ENCODE measurements at places on chromosomes 7 and 10.

GRCh38 chr7:1693991-1694524 is 24.0 kb downstream of the ELFN1 start:
- no peak for DNase-seq
- no peaks in the 10 kb centered on the region for H3K36me3 ChIP-seq
- H3K27me3 ChIP-seq = no peaks in the 10 kb centered on the region
- H3K27ac ChIP-seq = no peak overlapping the region
- peaks cover 9% of the 10 kb centered on the region for H3K4me1 ChIP-seq

GRCh38 chr10:31399171-31399570 is 80.2 kb downstream of the ZEB1 start:
- H3K4me3 ChIP-seq = no peak overlapping the region
- no peak for DNase-seq
- no peaks in the 10 kb centered on the region for H3K27me3 ChIP-seq
- H3K36me3 ChIP-seq = no peaks in the 10 kb centered on the region
- no peaks in the 10 kb centered on the region for H3K4me1 ChIP-seq

- no peaks in the 10 kb centered on the region for H3K27me3 ChIP-seq
- H3K36me3 ChIP-seq = no peaks in the 10 kb centered on the region
- H3K4me1 ChIP-seq = peaks cover 1% of the 10 kb centered on the region
- no peak overlapping the region for H3K27ac ChIP-seq
- H3K4me3 ChIP-seq = no peak overlapping the region
- DNase-seq = peak; percentile 35
These were observed 58.8 kb downstream of the PARP12 start for GRCh38 chr7:140003913-140004382.

- H3K4me1 ChIP-seq = no peaks in the 10 kb centered on the region
- H3K27me3 ChIP-seq = no peaks in the 10 kb centered on the region
- H3K36me3 ChIP-seq = no peaks in the 10 kb centered on the region
- DNase-seq = no peak
- H3K27ac ChIP-seq = no peak overlapping the region
These were observed 52.2 kb downstream of the C10orf120 start for GRCh38 chr10:122647383-122647968.

DNA sequence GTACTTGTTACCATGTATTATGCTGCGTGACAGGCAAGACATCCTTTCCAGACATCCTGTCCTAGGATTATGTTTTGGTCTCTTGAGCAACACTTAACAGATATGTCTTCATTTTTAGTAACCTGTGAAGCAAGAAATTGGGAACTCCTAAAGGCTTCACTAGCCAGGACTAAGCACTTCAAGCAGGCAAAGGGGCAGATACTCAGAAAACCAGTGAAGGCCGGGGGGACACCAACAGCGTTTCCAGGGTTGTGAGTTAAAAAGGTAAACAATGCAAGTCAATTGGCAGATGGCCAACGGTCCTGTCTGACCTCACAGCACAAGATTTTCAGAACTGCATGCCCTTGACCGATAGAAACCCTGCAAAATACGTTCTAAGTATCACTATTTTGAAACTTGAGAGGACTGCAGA is 77.6 kb upstream of the SFMBT2 start:
- DNase-seq = no peak
- H3K4me1 ChIP-seq = no peaks in the 10 kb centered on the region
- no peak overlapping the region for H3K4me3 ChIP-seq
- H3K27me3 ChIP-seq = no peaks in the 10 kb centered on the region

DNA sequence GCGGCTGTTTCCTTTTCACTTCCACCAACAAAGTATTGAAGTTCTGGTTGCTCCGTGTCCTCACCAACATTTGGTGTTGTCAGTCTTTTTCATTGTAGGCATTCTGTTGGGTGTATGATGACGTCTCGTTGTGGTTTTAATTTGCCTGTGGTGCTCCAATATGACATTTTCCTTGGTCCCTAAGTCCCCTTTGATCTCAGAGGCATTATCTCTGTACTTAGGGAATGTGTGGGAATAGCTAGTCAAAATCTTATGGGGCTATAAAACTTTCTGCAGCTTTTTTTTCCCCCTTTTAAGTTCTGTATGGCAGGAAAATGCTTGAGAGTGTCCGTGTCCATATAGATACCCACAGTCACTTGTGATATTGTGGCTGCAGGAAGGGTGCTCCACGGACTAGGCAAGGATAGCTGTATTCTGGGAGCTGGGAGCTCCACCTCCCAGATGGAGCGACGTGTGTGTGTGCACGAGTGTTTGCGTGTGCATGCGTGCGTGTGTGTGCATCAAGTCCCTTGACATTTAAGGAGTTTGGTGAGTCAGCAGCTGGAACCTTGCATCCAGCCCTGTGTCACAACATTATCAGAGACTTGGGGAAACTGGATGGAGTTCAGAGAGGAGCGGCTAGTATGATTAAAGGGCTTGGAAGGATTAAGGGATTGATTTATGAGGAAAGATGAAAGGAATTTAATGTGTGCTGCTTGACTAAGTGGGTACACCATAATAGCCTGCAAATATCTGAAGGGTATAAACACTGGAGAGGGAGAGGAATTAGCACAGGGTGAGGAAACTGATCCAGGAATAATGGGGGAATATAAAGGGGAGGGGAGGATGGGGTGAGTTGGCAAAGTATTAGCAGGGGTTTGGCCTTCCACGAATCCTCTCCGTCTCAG is 66.8 kb downstream of the LRMDA start:
- no peak for DNase-seq
- H3K27me3 ChIP-seq = 0 out of 2 replicates have a peak, but pooled peaks cover 1% of the 10 kb centered on the region
- H3K36me3 ChIP-seq = no peaks in the 10 kb centered on the region
- H3K4me1 ChIP-seq = no peaks in the 10 kb centered on the region
- H3K27ac ChIP-seq = no peak overlapping the region
- H3K4me3 ChIP-seq = no peak overlapping the region

GRCh38 chr10:29326886-29327745 is 38.2 kb downstream of the LYZL1 start:
- H3K36me3 ChIP-seq = no peaks in the 10 kb centered on the region
- H3K27ac ChIP-seq = no peak overlapping the region
- no peak for DNase-seq
- H3K4me1 ChIP-seq = no peaks in the 10 kb centered on the region

DNA sequence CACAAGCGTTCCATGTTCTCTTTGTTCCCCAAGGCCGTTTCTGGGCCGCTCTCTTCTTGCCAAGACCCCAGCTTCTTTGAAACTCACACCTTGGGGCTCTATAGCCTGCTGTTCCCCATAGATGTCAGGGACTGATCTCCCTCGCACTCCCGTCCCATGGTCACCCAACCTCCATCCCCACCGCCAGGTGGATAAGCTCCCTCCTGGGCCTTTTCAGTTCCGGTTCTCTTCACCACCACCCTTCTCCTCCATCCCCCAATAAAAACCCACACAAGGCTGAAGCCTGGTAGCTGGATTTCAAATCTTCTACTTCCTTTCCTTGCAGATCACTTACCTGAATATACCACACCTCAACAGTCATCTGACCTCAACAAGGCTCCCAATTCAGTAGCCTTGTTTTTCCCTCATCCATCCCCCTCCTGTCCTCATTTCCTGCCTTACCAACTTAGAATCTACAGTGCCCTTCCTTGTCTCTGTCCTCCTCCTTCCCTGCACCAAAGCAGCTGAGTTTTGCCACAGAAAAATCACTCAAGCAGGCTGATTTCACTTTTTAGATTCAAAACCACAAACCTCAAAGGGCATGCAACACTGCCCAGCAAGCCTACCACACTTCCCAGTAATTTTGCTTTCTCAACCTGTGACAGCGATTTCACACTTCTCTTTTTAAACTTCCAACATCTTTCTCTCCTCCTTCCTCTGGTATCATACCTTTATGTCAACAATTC is 7.7 kb downstream of the SLC37A3 start:
- no peaks in the 10 kb centered on the region for H3K36me3 ChIP-seq
- H3K4me1 ChIP-seq = peaks cover 3% of the 10 kb centered on the region
- no peak overlapping the region for H3K27ac ChIP-seq
- DNase-seq = no peak

- H3K4me1 ChIP-seq = no peaks in the 10 kb centered on the region
- H3K36me3 ChIP-seq = no peaks in the 10 kb centered on the region
- no peak overlapping the region for H3K27ac ChIP-seq
- no peaks in the 10 kb centered on the region for H3K27me3 ChIP-seq
- peak; percentile 29 for DNase-seq
These were observed 10.5 kb upstream of the CRPPA start for GRCh38 chr7:16431646-16432424.

- no peaks in the 10 kb centered on the region for H3K36me3 ChIP-seq
- no peak overlapping the region for H3K4me3 ChIP-seq
- no peak for DNase-seq
- no peaks in the 10 kb centered on the region for H3K27me3 ChIP-seq
- H3K4me1 ChIP-seq = no peaks in the 10 kb centered on the region
These were observed 135.9 kb upstream of the ASAH2 start for GRCh38 chr10:50387007-50387731.

DNA sequence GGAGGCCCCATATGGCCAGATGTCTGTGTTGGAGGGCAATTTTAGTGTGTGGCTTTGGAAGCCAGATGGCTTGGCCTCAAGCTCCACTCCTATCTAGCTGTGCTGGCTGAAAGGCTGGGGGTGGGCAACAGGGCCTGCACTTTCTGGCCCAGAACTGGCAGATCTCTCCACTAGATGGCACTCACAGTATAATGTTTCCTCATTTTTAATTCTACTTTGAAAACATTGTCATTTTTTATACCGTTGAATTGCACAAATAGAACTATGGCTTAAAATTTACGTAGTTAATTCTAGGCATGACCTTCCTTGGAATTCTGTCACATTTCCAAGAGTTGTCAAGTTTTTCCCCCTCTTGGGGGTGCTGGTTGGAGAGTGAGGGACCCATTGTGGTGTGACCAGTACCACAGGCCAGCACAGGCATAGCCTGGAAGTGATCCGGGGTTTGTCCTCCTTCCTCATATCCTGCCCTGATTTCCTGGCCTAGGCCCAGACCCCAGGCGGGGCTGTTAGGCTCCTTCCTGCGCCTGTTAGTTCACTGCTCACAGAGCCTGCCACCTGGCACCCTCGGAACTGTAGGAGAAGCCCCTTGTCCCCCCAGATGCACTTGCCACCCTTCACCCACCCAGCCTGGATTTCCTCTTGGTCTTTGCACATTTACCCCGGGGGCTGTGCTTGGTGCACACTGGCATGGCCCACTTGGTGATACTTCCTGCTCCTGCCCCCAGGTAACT is 52.8 kb downstream of the ARHGAP22 start:
- H3K4me3 ChIP-seq = no peak overlapping the region
- H3K27me3 ChIP-seq = no peaks in the 10 kb centered on the region
- H3K36me3 ChIP-seq = no peaks in the 10 kb centered on the region
- DNase-seq = no peak
- no peaks in the 10 kb centered on the region for H3K4me1 ChIP-seq
- H3K27ac ChIP-seq = no peak overlapping the region

GRCh38 chr7:82393076-82393839 is 50.3 kb downstream of the CACNA2D1 start:
- H3K36me3 ChIP-seq = no peaks in the 10 kb centered on the region
- no peak overlapping the region for H3K27ac ChIP-seq
- no peaks in the 10 kb centered on the region for H3K27me3 ChIP-seq
- no peaks in the 10 kb centered on the region for H3K4me1 ChIP-seq
- no peak overlapping the region for H3K4me3 ChIP-seq

DNA sequence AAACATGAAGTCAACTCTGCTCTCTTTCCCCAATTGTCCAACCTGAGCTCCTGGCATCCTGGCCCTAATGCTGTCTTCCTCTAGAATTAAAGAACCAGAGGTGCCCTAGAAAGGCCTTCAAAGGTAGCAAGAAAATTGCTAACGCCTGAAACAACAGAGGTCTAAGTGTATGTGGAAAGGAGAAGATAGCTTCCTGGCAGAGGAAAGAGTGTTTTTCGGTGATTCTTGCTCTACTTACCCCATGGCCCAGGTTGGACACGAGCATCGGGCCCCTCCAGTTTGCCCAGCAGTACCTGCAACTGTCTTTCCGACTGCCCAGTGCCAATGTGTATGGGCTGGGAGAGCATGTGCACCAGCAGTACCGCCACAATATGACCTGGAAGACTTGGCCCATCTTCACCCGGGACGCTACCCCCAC is 22.2 kb downstream of the MGAM2 start:
- H3K36me3 ChIP-seq = no peaks in the 10 kb centered on the region
- H3K4me1 ChIP-seq = peaks cover 2% of the 10 kb centered on the region
- no peak overlapping the region for H3K27ac ChIP-seq
- no peak for DNase-seq
- no peaks in the 10 kb centered on the region for H3K27me3 ChIP-seq

DNA sequence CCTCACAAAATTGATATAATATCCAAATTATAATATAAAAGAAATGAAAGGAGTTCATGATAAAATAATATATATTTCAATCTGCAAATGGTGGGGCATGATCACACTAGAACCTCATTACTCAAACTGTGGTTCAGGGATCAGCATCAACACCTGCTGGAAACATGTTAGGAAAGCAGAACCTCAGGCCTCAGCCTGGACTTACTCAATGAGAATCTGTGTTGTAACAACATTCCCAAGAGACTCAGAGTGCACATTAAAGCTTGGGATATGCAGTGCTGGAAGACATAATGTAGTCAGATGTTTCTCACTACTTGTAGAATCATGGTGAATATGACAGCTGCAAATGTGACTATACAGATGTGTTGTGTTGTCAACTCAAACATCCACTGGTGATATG is 81.7 kb upstream of the ITPRID1 start:
- H3K4me1 ChIP-seq = peaks cover 1% of the 10 kb centered on the region
- no peaks in the 10 kb centered on the region for H3K36me3 ChIP-seq
- no peaks in the 10 kb centered on the region for H3K27me3 ChIP-seq
- no peak overlapping the region for H3K4me3 ChIP-seq
- no peak overlapping the region for H3K27ac ChIP-seq

GRCh38 chr7:4147926-4148620 is 534.0 kb upstream of the FOXK1 start:
- no peaks in the 10 kb centered on the region for H3K27me3 ChIP-seq
- no peak overlapping the region for H3K4me3 ChIP-seq
- peaks cover 7% of the 10 kb centered on the region for H3K4me1 ChIP-seq
- DNase-seq = no peak
- H3K36me3 ChIP-seq = no peaks in the 10 kb centered on the region

GRCh38 chr7:27784399-27785053 is 44.6 kb downstream of the TAX1BP1 start:
- H3K4me3 ChIP-seq = no peak overlapping the region
- H3K4me1 ChIP-seq = no peaks in the 10 kb centered on the region
- DNase-seq = no peak
- no peaks in the 10 kb centered on the region for H3K27me3 ChIP-seq

DNA sequence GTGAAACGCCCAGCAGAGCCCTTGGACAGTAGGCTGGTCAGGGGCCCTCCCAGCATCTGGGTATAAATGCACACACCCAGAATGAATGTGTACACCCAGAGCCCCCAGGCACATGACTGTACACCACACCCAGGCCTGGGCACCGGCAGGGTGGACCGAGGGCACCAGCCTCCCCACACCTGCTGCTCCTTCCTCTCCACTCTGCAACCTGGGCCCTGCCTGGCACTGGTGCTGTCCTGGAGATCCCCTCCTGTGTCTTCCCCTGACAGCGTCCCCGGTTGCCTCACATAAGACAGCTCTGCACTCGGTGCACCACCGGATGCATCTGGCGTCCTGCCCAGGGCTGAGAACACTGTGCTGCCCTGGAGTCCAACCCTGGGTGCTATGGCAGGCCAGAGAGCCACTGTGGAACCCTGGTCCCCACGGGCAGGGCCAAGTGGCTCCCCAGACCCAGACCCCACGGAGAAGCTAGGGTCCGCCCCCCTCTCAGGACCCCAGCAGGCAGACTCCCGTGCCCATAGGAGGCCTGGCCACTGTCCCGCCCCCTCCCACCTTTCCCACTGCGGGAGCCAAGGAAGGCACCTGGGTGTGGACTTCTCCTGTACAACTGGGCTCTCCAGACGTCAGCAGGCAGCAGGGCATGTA is 6.6 kb downstream of the RASGEF1A start:
- no peaks in the 10 kb centered on the region for H3K4me1 ChIP-seq
- H3K27ac ChIP-seq = no peak overlapping the region
- peaks cover 3% of the 10 kb centered on the region for H3K27me3 ChIP-seq
- H3K36me3 ChIP-seq = no peaks in the 10 kb centered on the region
- no peak overlapping the region for H3K4me3 ChIP-seq
